ENCODE measurements at places on chromosomes 2 and 18.

DNA sequence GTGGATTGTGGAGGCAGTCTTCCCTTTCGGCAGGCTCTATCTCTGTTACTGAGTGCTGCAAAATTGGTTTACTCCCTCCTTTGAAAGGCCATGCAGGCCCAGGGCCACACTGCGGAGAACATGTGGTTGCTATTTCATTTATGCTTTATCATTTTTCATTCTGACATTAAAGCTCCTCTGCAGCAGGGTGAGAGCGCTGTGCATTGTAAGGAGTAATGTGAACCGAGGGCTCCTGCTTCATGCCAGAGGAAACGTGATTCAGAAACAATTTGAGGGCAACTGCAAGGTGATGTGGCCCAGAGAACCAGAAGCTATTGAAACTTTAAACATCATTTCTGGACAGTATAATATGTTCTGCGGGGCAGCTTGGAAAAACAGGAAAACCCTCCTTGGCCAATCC is 341.6 kb upstream of the NT5C1B start:
- no peak for DNase-seq

- peak; percentile 80 for DNase-seq
Measured at GRCh38 chr2:237859533-237860272, at the start of gene RAMP1. Gene RAMP1, plus strand, starts transcription at chr2:237859623. Its CDS starts 53 bp downstream, at chr2:237859676.

- no peak for DNase-seq
Measured at GRCh38 chr18:22268641-22269128, 99.3 kb downstream of the GATA6 start.

DNA sequence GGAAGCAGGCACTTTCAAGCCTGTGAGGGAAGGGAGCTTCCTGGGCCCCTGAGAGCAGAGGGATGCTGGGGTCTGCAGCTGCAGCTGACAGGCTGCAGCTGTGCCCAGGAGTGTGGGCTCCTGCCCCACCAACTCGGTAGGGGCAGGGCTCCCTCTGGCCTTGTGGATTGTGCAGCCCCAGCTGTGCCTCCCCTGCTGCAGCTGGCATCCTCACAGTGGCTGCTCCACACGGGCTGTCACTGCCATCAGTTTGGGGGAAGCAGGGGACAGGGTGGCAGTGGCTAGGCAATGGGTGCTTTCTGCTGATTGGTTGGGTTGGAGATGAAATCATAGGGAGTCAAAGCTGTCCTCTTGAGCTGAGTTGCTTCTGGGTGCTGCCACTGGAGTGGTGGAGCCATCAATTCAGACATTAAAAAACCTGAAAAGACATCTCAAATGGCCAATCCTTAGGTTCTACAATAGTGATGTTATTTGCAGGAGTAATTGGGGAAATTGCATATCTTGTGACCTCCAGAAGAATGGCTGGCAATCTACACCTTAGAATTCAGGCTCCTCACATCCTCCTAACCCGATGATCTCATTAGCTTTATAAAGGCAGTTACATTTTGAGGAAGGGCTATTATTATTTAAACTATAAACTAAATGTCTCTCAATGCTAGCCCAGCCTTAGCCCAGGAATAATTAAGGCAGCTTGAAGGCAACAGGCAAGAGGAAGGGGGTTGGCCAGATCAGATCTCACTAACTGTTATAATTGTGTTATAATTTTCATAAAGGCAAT is 41.3 kb downstream of the FAM171B start:
- peak; percentile 27 for DNase-seq

DNA sequence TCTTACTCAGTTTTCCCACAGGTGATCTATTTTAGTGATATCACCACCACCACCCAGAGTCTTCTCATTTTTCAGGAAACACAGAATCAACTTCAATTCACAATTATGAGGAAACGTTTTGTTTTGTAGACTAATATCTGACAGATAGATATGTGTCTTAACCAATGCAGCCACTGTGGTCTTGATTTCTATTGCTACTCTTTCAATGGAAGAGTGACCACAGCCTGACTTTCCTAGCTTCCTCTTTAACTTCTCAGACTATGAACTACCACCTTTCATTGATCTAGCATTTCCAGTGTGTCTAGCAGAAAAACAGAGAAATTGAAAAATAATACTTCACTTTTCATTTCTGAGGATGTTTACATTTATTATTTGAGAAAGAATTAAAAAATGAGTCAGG is 20.5 kb downstream of the ADAM17 start:
- no peak for DNase-seq

- peak; percentile 45 for DNase-seq
Measured at GRCh38 chr2:43121580-43122314, 104.7 kb downstream of the ZFP36L2 start.

DNA sequence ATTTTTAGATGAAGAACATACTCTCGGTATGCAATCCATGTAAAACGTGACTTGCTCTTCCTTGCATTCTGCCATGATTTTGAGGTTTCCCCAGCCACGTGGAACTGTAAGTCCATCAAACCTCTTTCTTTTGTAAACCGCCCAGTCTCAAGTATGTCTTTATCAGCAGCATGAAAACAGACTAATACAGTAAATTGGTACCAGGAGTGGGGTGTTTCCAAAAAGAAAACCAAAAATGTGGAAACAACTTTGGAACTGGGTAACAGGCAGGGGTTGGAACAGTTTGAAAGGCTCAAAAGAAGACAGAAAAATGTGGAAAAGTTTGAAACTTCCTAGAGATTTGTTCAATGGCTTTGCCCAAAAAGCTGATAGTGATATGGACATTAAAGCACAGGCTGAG is 1957.9 kb downstream of the SUCLG1 start:
- DNase-seq = no peak

DNA sequence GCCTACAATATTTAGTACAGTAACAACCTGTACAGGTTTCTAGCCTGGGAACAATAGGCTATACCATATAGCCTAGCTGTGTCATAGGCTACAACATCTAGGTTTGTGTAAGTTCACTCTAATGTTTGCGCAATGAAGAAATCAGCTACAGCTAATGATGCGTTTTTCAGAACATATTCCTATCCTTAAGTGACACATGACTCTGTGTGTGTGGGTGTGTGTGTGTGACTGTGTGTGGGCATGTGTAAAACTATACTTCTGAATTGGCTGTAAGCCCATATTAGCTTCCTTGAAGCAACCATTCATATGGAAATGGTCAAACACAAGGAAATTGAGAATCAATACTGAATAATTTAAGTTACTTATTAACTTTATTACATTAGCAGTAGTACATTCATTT is 120.8 kb upstream of the SULT1C3 start:
- no peak for DNase-seq

DNA sequence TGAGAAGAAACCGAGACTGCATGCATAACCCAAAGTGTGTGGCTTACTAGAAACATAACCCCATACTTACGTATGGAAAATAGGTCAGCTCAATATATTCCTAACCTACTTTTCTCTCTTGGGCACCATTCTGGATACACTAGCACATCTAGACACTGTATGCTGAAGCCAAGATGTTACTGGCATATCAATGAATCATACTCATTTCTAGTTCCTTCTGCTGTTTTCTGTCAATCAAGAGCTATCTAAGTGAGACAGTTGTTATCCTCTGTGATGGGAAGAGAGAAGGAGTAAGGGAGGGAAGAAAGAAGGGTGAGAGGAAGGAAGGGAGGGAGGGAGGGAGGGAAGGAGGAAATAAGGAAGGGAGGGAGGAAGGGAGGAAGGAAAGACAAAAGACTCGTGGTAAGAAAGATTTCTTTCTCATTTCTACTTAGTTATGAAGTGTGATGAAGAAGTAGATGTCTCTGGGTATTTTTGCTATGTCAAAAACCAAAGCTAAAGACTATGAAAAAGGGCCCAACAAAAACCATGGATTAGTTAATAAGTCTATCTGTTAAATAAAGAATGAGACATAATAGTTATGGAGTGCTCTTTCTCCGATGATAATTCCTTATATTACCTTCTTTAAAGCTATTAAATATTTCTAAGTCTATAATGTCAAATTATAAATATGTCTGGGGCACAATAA is 248.4 kb downstream of the ZNF521 start:
- no peak for DNase-seq

DNA sequence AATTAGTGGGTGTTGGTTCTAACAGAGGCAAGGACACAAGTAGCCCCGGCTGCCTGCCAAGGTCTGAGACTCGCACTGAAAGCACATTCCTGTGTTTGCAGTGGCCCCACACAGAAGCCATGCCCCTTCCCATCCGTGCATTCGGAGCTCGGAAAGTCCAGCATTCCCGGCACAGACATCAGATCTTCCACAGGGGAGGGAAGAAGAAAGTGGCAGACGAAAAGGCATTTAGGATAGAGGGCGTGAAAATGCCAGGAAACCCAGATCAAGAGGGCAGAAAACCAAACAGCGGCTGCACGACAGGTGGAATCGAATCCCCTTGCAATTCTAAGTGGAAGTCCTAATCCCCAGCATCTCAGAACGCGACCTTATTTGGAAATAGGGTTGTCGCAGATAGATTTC is 105.5 kb upstream of the ASB18 start:
- DNase-seq = no peak

GRCh38 chr2:30283931-30284565 is 52.7 kb downstream of the LBH start:
- no peak for DNase-seq

DNA sequence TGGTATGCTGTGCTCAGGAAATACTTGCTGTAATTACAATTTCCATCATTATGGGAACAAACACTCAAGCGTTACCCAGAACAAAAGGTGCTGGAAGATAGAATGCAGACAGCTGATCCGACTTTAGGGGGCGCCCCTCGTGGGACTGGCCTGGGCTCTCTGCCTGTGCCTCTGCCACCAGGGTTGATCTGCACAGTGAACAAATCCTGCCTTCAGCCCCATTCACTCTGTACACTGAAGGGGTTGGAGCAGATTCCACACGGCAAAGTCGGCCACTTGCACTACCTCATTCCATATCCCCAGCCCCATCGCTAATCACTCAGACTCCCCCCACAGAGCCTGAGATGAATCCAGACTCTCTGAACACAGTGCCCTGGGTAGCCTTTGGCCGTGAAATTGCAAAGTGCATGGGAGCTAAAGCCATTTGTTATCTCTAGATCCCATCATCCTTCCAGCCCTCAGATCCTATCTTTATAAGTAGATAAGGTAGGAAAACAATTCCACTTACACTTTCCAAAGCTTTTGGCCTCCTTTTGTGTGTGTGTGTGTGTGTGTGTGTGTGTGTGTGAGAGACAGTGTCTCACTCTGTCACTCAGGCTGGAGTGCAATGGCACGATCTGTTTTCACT is 69.3 kb downstream of the INPP5D start:
- peak; percentile 82 for DNase-seq

DNA sequence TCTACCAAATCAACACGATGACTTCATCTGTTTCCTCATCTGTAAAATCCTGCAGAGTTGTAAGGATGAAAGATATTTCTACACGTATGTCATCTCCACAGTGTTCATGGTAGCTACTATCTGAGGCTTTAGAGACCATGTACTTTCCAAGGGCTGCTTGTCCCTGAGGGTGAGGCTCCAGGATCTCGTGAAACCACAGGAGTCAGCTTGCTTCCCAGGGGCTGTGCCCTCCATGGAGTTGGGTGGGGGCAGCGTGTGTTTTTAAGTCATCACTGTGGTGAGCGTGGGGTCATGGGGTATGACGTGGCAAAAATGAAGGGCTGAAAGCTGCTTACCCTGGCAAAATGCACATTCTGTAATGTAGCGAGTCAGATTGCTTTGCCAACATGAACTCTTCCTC is 81.6 kb downstream of the ASAP2 start:
- no peak for DNase-seq

DNA sequence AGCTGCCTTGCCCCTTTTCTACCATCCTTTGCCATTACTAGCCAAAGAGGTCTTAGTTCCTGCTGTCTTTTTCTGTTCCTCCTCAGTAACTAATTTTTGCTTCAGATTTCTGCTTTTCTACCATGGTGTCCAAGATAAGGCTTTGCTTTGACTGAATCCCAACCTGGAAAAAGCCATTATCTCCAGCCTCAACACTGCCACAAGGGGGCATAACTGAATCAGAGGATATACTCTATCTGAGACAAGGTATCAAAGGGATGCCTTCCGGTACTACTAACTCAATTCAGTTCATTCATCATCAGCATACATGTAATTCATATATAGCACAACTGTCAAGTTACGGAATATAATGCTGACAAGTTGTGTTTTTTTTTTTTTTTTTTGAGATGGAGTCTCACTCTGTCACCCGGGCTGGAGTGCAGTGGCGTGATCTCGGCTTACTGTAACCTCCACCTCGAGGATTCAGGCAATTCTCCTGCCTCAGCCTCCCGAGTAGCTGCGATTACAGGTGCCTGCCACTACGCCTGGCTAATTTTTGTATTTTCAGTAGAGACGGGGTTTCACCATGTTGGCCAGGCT is 11.4 kb downstream of the OSGEPL1 start:
- DNase-seq = peak; percentile 44

DNA sequence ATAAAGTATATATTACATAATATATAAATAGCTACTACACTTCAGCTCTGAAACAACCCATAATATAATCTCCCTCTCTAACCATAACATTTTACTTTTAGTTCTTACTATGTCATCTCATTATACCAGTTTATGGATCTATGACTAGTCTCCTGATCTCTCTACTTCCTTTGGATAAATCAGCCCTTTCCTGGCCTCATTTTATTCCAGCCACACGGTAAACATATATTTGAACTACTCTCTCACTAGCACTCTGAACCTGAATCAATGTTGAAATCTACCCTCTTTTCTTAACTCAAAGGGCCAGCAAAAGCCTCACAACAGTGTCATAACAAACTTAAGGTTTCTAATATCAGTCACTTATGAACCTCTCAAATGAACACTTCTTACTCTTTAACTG is 62.6 kb downstream of the BAZ2B start:
- no peak for DNase-seq

GRCh38 chr18:8858888-8859511 is 153.6 kb downstream of the MTCL1 start:
- DNase-seq = no peak

GRCh38 chr18:34322365-34323289 is 97.9 kb upstream of the NOL4 start:
- peak; percentile 23 for DNase-seq

DNA sequence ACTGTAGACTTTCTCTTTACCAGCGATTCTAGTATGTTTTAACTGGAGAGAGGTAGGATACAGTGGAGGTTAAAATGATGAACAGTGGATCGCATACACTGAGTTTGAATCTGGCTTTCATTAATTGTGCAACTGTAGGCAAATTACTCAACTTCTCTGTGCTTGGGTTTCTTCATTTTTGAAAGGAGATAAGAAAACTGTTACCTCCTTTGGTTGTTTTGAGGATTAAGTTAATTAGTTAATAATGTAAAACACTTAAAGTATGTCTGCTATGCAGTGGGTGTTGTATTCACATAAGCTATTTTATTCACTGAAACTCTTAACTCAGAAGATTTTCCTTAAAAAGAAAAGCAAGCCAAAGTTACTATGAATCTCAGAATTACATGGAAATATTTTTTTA is 111.8 kb upstream of the CYP20A1 start:
- no peak for DNase-seq

GRCh38 chr2:99754210-99754609 is 264.4 kb upstream of the REV1 start:
- no peak for DNase-seq

DNA sequence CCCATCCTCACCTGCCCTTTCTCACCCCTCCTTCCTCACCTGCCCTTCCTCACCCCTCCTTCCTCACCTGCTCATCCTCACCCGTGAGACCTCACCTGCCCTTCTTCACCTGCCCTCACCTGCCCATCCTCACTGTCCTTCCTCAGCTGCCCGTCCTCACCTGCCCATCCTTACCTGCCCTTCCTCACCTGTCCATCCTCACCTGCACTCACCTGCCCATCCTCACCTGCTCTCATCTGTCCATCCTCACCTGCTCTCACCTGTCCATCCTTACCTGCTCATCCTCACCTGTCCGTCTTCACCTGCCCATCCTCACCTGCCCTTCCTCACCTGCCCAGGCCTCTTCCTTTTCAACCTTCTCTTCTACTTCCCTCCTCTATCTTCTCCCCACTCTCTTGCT is 34.4 kb downstream of the KCNG2 start:
- DNase-seq = no peak

GRCh38 chr2:58609326-58609725 is 368.2 kb upstream of the FANCL start:
- no peak for DNase-seq
